ENCODE measurements at places on chromosomes 6 and 20.

- DNase-seq: no peak
Observed at GRCh38 chr6:117268924-117269323, 3.6 kb downstream of the VGLL2 start.

DNA sequence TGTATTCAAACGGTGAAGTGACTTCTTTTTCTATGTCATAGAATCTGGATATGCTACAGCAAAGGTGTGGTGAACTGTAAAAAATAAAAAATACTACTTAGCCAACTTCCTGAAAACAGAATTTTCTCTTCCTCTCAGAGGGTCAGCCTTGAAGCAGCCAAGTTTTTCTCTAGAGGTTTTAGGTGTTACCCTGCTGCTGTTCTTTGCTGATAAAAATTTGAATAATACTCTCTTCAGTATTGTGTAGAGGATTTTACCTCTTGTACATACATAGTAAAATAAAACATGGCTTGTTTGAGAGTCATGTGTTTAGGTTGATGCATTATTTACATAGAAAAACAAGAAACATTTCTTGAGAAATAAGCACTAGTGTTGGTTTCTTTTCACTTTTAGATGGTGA, 458.4 kb downstream of the TBC1D32 start:
- DNase-seq: no peak

DNA sequence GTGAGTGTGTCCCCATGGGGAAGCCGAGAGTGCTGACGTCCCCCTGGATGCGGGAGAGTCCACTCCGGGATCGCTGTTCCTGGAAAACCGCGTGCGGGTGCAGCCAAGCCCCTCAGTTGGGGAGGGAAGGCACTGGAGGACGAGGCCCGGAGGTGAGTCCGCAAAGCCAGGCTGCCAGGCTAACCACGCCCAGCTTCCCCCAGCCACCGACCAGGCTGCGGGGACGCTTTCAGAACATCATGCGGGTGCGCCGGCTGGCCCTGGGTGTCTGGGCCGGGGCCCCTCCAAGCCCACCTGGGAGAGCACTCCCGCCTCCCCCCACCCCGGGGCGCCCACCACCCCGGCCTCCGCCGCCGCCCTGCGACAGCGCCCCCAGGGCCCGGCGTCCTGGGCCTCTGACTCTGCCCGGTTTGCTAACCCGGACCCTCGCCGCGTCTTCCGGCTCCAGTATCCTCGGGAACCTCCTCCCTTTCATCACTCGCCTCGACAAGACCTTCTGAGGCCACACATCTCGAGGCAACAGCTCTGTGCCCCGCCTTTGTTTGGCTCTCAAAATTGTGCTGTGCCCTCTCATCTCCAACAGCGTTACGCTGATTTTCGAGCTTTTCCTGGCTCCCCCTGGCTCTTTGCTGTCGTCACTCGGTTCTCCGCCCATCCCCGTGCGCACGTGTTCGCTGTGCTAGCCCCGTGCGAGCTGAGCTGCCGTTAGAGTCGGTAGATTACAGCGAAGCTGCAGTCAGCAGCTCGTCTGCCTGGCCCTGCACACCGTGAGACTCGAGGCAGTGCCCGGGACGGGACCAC, 47.1 kb upstream of the ENTPD6 start:
- DNase-seq: peak; percentile 74

- DNase-seq: no peak
Observed at GRCh38 chr20:61630816-61631215, 378.8 kb downstream of the CDH4 start.

DNA sequence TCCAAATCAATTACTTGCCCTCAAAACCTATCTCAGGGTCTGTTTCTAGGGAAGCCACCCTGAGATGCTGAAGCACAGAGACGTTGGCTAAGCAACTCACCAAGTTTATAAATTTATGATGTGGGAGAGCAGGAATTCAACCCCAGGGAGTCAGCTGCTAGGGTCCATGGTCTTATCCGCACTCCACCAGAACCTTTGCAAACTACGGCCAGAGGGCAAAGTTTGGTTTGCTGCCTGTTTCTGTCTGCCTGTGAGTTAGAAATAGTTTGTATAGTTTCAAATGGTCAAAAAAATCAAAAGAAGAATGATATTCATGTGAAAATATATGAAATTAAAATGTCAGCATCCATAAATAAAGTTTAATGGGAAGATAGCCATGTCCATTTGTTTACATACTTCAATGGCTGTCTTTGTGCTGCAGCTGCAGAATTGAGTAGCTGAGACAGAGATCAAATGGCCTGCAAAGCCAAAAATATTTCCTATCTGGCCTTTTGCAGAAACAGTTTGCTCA, 83.7 kb upstream of the ZFP64 start:
- DNase-seq: no peak

- DNase-seq: no peak
Observed at GRCh38 chr6:110415086-110415916, at the start of gene DDO. TSS of gene DDO (minus strand) at chr6:110415575. CDS start at chr6:110413462, 2,113 bp downstream.

- no peak for DNase-seq
Observed at GRCh38 chr6:166855416-166855815, 100.9 kb downstream of the RNASET2 start.

GRCh38 chr20:39897058-39897457, 792.0 kb downstream of the MAFB start:
- no peak for DNase-seq

DNA sequence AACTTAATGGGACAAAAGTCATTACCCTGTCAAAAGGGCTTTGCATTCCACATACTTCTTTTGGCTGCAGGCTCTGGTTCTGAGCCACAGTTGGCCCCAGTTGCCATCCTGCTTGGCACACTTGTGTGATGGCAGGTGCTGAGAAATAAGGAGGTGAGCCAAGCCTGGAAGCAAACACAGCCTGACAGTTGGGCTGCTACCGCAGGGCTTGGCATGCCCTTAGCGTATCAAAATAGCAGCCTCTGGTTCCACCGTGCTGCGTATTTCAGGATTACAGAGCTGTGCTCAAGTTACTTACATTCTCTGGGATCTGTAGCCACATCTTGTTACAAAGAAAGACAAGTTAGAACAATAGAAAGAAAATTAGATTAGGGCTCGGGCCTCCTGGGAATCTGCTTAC, 11.1 kb downstream of the MTHFD1L start:
- no peak for DNase-seq

DNA sequence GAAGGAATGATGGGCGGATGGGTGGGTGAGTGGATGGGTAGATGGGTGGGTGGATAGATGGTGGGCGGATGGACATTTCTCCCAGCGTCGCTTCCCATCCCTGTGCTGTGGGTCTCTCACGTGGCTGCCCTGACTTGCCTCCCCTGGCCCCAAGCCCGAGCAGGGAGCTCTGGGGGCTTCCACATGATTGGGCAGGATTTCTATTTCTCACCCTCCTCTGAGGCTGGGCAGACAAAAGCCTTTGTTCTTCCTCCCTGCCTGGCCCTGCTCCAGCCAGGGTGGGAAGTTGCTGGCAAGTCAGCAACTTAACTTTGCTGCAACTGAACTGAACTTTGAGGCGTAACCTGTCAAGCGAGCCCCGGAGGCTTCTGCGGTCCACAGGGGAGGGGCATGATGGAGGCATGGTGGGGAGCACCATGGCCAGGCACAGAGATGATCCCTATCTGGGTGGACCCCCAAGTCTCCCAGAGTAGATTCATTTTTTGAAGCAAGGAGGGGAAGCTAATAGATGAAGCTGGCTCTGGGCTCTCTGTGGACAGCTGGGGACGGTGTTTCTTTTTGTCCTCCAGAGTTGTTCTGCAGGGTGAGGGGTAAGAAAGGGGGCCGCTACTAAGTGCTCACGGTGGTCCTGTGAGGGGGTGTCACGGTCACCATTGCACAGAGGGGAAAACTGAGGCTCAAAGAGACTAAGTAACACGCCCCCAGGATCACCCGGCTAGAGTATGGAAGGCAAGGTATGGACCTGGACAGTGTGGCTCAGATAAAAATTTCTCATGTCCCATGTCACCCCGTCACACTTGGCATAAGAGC, 140.1 kb downstream of the CEBPB start:
- no peak for DNase-seq

GRCh38 chr6:122400121-122400450, 634 bp downstream of the HSF2 start:
- DNase-seq: no peak

GRCh38 chr6:41132254-41132653, 21.9 kb downstream of the TREML1 start:
- no peak for DNase-seq

DNA sequence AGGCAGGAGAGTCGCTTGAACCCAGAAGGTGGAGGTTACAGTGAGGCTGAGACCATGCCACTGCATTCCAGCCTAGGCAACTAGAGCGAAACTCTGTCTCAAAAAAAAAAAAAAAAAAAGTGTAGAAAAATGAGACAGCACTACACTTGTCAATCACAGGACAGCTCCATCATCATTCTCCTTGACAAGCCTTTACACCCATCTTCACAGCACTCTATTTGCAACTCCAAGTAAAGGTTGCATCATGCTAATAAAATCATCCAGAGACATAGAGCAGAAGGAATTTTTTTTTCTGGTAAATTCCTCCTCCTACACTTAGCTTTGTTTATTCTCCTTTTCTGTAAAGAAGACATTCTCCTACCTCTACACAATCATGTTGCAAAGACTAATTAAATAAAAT, 791.0 kb upstream of the HS3ST5 start:
- DNase-seq: no peak

Data from stimulated activated CD4-positive, alpha-beta T cell treated with anti-CD3 and anti-CD28 coated beads, Interleukin-4, amount 100 ng/mL, for 4 hours (primary cell).